ENCODE measurements at places on chromosomes 16 and 17.

DNA sequence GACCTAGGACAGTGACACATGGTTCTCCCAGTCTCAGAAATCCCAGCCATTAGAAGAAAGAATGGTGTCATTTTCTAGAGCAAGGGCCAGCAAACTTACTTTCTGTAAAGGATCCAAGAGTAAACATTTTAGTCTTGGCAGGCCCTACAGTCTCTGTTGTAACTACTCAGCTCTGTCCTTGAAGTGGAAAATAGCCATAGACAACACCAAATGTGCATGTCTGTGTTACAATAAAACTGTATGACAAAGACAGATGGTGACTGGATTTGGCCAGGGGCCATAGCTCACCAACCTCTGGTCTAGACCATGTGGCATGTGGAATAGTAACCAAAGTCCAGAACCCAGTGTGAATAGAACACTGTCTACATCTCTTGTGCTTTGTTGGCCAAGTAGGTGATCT lies 286.5 kb downstream of the HS3ST4 start:
- DNase-seq, result no peak

GRCh38 chr17:30796016-30796415 lies 28.5 kb downstream of the CRLF3 start:
- no peak for DNase-seq

- no peak for DNase-seq
These were observed 55.7 kb downstream of the IRX5 start for GRCh38 chr16:54986409-54986808.

- no peak for DNase-seq
These were observed 118.5 kb upstream of the ZNF267 start for GRCh38 chr16:31754998-31755615.

DNA sequence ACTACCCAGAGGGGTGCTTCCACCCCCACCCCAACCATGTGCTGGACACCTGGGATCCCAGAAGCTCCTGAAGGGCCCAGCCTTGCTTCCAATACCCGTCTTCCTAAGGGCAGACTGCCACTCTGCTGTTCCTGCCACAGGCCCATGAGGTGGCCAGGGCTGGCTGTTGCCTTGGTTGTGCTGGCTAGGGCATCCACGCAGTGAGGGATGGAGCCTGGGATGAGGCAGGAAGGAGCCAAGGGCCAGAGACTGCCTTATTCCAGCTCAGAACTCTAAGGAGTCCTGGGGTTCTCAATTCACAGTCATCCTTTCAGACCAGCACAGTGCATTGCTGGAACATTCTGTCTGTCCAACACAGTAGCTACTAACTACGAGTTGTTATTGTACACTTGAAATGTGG lies 37.8 kb downstream of the BCO1 start:
- no peak for DNase-seq

DNA sequence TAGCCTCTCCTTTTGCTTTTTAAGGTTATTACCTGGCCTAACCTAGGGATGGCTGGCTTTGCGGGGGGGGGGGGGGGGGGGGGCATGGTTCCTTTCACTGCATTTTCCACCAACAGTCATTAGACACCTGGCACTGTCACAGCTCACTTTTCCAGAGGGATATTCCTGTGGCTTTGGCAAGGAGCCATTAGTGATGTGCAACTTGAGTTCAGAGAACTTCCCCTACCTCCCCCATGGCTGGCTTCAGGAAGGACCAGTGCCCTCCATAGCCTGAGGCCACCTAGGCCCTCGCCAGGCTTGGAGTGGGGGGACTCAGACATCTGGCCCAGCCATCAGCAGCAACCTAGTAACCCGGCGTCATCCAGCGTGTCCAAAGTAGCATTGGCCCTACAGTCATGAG lies 234.6 kb downstream of the CPPED1 start:
- DNase-seq, result no peak

DNA sequence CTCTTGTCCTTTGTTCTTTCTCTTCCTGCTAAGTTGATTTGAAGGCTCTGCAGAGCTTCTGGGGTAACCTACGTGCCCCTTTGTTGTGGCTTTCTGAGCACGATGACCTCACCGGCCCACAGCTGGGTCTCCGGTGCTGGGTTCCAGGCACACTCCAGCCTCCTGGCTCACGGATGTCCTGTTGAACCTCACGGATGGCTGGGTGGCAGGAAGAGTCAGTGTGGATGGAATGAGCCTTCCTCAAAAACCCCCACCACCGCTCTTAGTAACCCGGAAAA lies 116.0 kb downstream of the SOCS1 start:
- DNase-seq, result no peak

- DNase-seq, result no peak
These were observed 4.8 kb downstream of the GNG13 start for GRCh38 chr16:795580-796229.

DNA sequence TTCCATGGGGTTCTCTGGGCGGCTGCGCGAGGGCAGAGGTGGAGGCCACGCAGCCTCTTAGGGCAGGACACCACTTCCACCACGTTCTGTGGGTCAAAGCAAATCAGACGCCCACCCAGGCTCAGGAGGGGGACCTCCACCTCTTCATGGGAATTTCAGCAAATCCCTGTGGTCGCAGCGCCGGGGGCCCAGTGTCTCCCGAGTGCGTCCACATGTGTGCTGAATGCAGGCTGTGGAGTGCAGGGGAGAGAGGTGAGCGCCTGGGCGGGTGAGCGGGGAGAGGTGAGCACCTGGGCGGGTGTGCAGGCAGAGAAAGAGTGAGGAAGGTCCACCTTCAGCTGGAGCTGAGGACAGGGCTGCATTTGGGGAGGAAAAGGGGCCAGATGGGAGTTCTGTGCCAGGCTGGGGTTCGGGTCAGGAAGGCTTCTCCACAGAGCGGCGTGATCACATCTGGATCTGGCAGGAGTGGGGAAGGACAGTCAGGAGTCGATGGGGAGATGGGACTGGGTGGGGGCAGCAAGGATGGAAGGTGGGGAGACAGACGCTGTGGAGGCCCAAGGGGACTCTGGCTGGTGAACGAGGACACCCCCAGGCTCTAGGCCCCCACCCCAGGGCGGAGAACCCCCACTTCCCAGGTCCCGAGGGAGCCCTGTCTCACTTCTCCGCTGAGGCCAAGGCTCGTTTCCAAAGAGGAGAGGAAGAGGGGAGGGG lies 36.8 kb upstream of the CBFA2T3 start:
- no peak for DNase-seq

GRCh38 chr16:73434621-73435020 lies 386.7 kb upstream of the ZFHX3 start:
- DNase-seq, result no peak

GRCh38 chr17:66805567-66805966 lies 29.4 kb upstream of the CACNG5 start:
- no peak for DNase-seq

- no peak for DNase-seq
These were observed 47.3 kb downstream of the TOM1L2 start for GRCh38 chr17:17924857-17925250.

GRCh38 chr17:78748730-78749317 lies 33.2 kb downstream of the CYTH1 start:
- DNase-seq, result peak; percentile 54

GRCh38 chr16:56268799-56269198 lies 77.5 kb downstream of the GNAO1 start:
- DNase-seq, result no peak

DNA sequence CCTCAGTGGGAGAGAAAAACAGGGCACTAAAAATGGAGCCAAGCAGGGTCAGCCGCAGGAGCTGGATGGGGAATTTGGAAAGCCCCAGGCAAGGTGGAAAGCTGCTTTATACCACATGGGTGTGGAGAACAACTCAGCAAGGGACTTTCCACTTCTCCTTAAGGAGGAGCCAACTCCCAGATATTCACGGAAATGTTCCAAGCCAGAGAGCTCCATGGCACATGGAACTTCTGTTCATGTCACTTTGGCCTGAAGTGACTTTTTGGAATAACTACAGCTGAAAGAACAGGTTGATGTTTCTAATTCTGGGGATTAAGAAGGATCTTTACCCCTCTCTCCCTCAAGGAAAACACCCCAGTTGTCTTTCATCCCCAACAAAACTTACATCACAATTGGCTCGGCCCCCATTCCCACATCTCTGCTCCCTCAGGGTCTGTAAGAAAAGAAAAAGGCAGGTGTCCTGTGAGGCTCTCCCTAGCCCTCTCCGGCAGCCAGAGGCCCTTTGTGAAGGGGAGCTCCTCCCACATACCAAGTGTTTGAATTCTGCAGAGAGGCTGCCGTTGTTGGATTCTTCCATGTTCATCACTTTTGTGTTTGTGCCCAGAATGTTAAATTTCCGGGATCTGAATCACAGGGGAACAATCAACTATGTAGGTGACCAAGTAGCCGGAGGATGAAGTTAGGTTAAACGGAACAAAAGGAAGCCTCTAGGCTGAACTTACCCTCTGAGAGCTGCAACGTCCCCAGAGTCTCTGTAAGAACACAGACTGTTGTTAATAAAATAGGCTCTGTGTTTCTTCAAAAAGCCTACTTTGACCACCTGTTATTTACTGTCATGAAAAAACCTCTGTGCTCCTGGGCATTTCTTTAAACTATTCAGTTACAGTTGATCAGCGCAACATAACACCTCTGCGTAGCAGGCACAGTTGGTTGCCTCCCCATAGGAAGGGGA lies 41.0 kb downstream of the STAT5A start:
- no peak for DNase-seq

DNA sequence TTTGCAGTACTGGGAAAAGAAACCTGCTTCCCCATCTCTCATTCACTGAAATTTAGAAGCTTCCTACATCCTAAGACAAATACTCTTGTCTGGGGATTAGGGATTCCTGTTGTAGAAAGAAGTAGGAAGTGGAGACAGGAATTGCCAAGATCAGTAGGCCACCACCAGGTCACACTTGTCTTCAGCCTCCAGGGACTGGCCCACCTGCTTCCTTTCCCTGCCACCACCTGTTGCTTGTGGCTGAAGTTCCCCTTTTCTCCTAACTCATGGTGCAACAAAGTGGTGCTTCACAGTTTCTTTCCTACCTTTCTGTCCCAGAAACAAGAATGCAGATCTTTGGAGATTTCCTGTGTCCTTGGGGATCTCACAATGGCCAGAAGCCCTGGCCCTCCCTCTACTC lies 82.4 kb downstream of the WNT3 start:
- DNase-seq, result no peak

DNA sequence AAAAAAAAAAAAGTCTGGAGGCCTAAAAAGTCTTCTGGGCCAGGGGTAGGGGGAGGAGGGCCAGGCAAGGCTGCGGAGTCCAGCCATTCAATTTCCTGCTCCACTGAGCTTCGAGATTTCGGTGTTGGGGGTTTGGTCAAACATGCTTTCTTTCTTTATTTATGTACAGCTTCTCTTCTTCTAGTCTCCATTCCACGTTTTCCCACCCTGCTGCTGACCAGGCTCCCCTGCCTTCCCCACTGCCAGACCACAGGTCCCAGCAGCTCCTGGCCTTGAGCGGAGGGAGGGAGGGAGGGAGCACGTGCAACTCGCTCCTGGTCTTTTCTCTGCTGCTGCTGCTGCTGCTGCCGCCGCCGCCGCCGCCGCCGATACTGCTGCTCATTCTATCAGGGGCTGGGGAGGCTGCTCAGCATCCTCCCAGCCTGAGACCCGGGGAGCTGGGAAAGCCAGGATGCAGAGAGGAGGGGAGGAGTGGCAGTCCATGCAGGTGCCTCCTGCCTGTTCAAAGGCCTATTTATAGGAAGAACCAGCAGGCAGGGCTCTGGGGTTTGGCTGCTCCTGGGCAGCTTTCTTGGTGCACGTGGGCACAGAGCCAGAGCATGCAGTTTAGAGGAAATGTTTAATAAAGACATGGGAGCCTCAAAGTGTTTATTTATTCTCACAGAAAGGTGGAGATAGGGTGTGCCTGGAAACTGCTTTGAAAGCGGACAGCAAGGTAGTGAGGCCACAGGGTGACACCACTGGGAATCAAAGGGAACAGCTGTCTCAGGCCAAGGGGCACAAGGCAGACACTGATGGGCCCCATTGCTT lies 23.4 kb upstream of the ZFHX3 start:
- DNase-seq, result no peak

DNA sequence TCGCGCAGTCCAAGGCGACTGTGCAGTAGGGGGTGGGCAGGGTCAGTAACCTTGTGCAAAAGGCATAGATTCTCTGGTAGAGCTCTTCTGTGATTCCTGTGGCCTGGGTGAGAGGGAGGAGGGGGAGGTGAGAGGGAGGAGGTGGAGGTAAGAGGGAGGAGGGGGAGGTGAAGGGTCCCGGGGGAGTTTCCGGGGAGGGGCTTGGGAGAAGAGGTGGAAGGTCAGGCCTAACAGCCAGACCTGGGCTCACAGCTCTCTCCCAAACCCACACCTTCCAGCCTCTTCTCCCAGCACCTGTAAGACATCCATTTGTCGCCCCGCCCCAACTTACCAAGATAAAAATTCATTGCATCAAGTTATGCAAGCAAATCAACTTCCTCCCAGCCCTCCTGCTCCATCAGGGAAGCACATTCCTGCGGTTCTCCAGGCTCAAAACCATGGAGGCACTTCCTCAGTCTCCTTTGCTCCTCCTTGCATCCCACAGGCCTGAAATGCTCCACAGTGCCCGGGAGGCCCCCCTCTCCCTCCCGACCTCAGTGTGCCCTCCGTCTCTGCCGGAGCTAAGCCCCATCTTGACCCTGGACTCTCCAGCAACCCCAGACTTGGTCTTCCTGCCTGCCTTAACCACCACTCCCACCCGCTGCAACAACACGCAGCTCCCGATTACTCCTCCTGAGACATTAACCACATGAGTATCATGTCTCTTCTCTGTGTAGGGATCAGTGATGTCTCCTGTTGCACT lies 30.5 kb downstream of the PIK3R6 start:
- DNase-seq, result no peak

DNA sequence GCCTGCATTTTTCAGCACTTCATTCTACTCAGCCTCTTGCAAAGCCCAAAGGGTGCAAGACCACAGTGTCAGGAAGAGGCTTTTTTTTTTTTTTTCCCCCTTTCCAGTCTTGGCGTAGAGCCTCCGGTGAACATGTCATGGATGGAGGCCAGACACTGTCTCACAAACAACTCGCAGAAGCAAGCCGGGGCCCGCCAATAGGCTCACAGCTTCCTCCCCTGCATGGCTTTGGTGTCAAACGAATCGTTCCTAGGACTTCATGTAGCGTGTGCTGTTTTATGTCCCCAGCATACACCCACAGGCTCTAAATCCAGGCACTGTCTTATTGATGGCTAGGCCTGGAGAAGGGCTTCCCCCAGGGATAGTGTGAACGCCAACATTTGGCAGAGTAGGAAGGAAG lies 457.7 kb upstream of the MAF start:
- no peak for DNase-seq

DNA sequence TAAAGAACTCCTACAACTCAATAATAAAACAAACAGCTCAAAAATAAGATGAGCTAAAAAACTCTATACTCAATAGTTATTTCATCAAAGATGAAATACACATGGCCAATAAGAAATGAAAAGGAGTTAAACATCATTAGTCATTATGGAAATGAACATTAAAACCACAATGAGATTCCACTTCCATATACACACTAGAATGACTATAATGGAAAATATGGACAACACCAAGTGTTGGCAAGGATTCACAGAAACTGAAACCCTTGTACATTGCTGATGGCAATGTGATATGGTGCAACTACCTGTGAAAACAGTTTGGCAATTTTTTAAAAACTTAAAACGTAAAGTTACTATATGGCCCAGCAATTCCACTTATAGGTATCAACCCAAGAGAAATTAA lies 91.4 kb downstream of the GRIN2A start:
- DNase-seq, result no peak

GRCh38 chr17:35695613-35696012 lies 35.8 kb upstream of the RASL10B start:
- DNase-seq, result no peak

Measured in stimulated activated CD4-positive, alpha-beta T cell treated with anti-CD3 and anti-CD28 coated beads, Interleukin-1b, Interleukin-23, amount 100 ng/mL, for 1 hour (primary cell).